Hypothalamus (tissue), 51 donors: ENCODE measurements at places on chromosomes 11 and 22.
A peak's percentile ranks its signal among the peaks of the same experiment; 100 is the strongest.

- no peak for DNase-seq
These were observed 40.8 kb downstream of the APOL1 start for GRCh38 chr22:36293606-36294292.

GRCh38 chr22:27740202-27740748 is 61.3 kb downstream of the MN1 start:
- DNase-seq, result no peak

DNA sequence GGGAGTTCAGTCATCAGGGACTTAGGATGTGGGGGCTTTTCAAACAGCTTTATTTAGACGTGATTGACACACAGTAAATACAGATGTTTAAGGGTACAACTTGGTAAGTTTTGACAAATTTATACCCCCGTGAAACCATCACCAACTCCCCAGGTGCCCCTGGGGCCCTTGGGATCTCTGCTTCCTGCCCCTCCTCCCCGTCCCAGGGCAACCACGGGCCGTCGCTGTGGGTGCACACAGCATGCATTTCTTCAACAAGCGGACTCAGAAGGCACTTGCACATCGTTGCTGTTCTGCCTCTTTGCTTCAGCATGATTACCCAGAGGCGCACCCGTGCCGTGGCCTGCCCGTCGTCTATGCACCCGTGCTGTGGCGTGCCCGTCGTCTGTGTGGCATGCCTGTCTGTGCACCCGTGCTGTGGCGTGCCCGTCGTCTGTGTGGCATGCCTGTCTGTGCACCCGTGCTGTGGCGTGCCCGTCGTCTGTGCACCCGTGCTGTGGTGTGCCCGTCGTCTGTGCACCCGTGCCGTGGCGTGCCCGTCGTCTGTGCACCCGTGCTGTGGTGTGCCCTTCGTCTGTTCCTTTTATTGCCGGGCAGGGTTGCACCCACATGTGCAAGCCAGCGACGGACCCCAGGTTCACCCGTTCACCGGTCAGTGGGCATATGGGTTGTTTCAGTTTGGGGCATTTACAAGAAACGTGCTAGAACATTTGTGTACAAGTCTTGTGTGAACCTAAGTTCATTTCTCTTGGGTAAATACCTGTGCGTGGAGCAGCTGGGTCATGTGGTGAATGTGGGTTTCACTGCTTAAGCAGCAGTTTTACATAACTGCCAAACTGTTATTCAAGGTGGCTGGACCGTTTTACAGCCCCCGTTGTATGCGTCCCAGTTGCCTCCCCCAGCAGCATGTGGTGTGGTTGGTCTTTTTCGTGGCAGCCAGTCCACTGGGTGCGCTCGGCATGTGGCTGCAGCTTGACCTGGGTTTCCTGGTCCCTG is 8.3 kb downstream of the CD81 start:
- DNase-seq, result no peak

DNA sequence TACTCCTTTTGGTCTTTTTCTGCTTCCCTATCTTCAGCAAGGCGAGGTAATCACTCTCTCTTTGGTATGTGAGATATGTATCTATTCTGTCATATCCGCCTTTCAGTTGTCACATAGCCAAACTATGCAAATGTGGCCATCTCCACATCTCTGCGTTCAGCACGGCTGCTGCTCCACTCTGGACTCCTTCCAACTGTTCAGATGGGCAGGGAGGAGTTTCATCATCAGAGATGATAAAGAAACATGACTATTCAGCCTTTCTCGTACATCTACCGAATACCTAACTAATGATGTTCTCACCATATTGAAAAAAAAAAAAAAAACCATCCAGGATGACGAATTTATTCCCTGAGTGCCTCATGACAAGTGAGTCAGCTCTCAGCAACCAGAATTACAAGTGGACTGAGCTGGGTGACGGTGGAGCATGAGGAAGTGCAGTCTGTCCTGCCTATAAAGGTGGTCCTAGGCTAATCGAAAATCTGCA is 899.6 kb downstream of the OPCML start:
- no peak for DNase-seq

DNA sequence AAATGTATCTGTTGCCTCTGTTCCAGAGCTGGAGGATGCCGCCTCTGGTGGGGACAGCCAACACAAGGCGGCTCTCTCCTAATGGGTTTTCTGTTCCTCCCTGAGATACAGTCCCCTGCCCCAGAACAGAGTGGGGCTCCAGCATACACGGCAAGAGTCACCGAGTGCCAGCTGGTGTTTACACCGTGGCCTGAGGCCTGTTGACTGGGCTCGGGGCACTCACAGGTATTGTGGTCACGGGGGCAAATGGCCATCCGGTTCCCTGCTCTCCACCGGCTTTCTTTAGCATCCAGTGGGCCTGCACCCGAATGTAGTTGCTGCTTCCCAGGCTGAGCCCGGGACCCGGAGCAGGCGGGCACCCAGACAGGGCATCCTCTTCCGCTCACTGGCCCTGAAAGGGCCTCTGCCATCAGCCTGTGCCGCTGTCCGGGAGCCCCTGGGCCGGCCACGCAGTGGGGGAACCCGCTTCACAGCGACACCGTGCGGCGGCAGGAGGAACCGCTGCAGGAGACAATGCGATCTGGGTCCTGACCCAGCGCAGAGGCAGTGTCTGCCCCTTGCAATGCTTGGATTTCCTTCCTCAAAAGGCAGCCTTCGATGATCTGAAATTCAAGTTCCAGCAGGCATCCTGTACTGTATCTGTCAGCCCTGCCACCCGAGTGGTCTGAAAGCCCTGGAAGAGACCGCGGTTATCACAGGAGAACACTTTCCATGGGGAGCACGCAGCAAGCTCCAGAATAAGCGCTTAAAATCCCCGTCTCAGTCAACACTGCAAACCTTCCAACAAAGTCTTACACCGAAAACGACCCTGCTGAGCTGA is 859 bp upstream of the KRTAP5-5 start:
- DNase-seq, result peak; percentile 23

- DNase-seq, result no peak
These were observed 411.8 kb downstream of the CTTN start for GRCh38 chr11:70810133-70810532.

GRCh38 chr11:11899401-11899800 is 57.6 kb downstream of the USP47 start:
- DNase-seq, result no peak

DNA sequence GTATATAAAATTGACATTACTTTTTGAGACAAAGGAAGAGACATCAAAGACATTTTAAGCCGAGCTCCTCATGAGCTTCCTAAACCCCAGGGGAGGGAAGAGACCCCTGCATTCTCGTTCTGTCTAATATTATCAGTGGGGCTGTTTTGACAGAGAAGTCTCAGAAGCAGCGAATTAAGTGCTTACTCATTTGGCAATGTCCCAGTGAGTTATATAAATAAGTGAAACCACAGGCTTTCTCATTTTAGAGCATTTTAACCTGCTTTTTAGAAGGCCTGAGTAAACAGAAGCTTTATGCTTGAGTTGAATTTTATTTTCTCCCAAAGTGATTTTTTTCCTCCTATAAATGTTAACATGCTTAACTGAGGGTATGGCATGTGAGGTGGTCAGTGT is 23.2 kb upstream of the C1QTNF4 start:
- DNase-seq, result no peak

DNA sequence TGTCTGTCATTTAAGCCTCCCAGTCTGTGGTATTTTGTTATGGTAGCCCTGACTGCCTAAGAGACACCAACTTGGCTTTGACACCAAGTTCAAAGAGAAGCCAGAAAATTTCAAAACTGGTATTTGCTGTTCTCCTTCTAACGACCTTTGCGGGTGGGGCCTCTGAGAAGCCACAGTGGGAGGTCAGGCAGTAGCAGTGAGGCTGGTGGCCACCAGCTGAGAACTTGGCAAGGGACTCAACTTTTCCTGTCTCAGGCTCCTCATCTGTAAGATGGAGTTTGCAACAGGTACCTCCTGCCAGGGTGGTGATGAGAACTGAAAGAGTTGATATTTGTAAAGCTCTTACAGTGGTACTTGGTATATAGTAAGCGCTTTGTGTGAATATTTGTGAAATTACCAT is 183.4 kb downstream of the BCR start:
- DNase-seq, result no peak

- no peak for DNase-seq
These were observed 39.0 kb downstream of the CTNND1 start for GRCh38 chr11:57800444-57801182.

DNA sequence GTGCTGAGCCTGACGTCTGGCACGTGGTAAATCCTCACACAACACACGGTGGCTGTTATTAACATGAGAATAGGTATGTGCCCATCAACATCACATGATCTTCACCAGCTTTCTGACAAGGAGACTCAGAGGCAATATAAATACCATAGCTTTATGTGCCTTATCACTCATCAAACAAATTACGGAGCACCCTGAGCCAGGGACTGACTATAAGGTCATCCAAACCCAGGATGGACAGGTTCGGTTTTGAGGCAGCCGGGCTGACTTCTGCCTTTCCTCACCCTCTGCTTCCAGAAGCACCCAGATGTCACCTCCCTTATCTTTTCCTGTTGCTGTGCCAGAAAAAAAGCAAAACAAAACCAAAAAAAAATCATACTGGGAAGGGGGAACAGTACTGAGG is 5.7 kb upstream of the PLAAT3 start:
- no peak for DNase-seq

DNA sequence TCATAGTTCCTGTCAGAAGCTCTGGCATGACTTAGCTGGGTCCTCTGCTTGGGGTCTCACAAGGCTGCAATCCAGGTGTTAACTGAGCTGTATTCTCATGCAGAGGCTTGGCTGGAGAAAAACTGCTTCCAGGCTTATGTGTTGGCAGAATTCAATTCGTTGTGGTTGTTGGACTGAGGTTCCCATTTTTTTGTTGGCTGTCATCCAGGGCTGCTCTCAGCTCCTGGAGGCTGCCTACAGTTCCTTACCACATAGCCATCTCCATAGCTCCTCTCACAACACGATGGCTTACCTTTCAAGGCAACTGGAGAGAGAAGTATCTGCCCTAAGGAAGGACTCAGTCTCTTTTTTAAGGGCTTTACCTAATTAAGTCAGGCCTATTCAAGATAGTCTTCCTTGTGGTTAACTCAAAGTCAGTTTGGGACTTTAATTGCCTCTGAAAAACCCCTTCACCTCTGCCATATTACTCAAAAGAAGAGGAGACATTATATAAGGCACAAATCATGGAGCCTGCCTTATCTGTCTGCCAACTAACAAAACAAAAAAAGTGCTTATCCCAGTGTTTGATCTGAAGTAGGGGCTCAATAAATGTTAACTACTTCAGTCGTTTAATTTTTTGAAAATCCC is 35.2 kb downstream of the OR2AG2 start:
- no peak for DNase-seq

DNA sequence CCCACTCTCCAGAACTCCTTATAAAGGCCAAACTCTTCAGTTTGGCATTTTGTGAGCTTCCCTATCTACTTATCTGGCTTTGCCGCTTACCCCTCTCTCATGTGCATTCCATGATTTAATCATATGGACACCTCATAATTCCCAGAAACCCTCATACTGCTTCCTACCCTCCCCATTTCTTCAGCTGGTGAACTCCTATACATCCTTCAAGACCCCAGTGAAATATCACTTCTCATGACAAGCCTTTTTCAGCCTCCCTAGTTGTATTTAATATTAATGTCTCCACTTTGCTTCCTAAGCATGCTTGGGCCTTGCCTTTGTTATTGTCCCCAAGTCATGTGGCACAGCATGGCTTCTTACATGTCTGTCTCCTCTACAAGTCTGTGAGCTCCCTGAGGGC is 13.7 kb upstream of the TSPAN18 start:
- no peak for DNase-seq

GRCh38 chr22:36790648-36791047 is 14.7 kb upstream of the IFT27 start:
- DNase-seq, result no peak
